Hair follicle dermal papilla cell (primary cell): ENCODE measurements at places on chromosomes 2 and 18. TPM values are rescaled to one million over a fixed set of nuclear protein-coding genes. Genes with fewer than 3 reads are reported as not detected.

Gene SLC38A11
- total RNA-seq: 0.12 and 0.32 TPM in 2 replicates

Gene LYPD1
- under 0.01 and 0.12 TPM in 2 replicates for total RNA-seq

Gene SLC8A1
- total RNA-seq: 36.2 and 44.0 TPM in 2 replicates

Gene FAHD2A
- 25.0 and 26.7 TPM in 2 replicates for total RNA-seq

Gene MC2R
- not detected in 2 replicates for total RNA-seq

Gene XDH
- 0.97 and 1.1 TPM in 2 replicates for total RNA-seq

Gene DRC1
- 0.16 and 0.24 TPM in 2 replicates for total RNA-seq

Gene SCYGR3
- not detected in 2 replicates for total RNA-seq

Gene ABCG5
- not detected in 2 replicates for total RNA-seq

Gene FEV
- total RNA-seq: not detected in 2 replicates

Gene B3GNT7
- total RNA-seq: 0.12 and 0.65 TPM in 2 replicates

Gene PSMA8
- total RNA-seq: not detected in 2 replicates

Gene SRSF7
- total RNA-seq: 76.6 and 82.3 TPM in 2 replicates

Gene SCYGR4
- not detected in 2 replicates for total RNA-seq

Gene PROM2
- total RNA-seq: 0.36 and 0.97 TPM in 2 replicates

Gene BMP10
- not detected in 2 replicates for total RNA-seq

Gene NEB
- 0.12 and 0.16 TPM in 2 replicates for total RNA-seq

Gene STK36
- 25.4 and 28.7 TPM in 2 replicates for total RNA-seq

Gene ZNF24
- total RNA-seq: 28.3 and 35.4 TPM in 2 replicates

Gene C2orf15
- not detected in 2 replicates for total RNA-seq

Gene ZSWIM2
- 0.36 and 0.81 TPM in 2 replicates for total RNA-seq

Gene TOGARAM2
- total RNA-seq: under 0.01 TPM in 1 of 2 replicates, not detected in the other
